Activated CD8-positive, alpha-beta T cell treated with anti-CD3 and anti-CD28 coated beads for 36 hours (primary cell): ENCODE measurements at places on chromosomes 3 and 15. TPM values are rescaled to one million over a fixed set of nuclear protein-coding genes. Genes with fewer than 3 reads are reported as not detected.

DNA sequence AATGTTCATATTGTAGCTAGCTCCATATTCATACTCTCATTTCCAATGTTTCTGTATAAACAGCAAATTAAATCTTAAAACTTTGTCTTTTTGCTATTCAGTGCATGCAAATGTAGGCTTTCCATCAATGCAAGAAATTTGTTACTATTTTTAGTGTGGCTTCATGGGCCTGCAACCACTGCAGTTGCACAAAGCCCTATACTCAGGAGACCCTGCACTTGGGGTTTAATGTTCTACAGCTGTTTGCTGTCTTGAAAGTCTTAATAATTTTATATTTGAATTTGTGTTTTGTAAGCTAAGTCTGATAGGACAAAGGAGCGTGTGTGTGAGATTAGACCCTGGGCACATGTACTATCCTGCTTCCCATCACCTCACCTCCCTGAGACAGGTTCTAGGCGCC lies 9.6 kb downstream of the PYDC2 start:
- no peak for DNase-seq

- DNase-seq: no peak
These were observed 42.2 kb downstream of the SV2B start for GRCh38 chr15:91142106-91142744.

- no peak for DNase-seq
These were observed 26.8 kb upstream of the THBS1 start for GRCh38 chr15:39553947-39554693.

- no peak for DNase-seq
These were observed 32.6 kb upstream of the IREB2 start for GRCh38 chr15:78405336-78405924.

GRCh38 chr3:127206611-127207516 lies 13.9 kb downstream of the PRR23E start:
- no peak for DNase-seq

Gene GOLGA8H
- 0.34 TPM for total RNA-seq

DNA sequence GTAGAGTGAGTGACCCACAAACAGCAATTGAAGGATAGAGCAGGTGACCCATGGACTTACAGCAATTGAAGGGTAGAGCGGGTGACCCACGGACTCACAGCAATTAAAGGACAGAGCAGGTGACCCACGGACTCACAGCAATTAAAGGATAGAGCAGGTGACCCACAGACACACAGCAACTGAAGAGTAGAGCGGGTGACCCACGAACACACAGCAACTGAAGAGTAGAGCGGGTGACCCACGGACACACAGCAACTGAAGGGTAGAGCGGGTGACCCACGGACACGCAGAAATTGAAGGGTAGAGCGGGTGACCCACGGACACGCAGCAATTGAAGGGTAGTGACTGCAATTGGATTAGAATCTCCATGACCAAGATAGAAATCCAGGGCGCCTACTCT lies 9.8 kb upstream of the TNK2 start:
- no peak for DNase-seq

GRCh38 chr3:158830391-158830790 lies 28.5 kb downstream of the MFSD1 start:
- no peak for DNase-seq

- DNase-seq: no peak
These were observed 176.1 kb upstream of the CHL1 start for GRCh38 chr3:20421-20820.

Gene BHLHE40
- 456 TPM for total RNA-seq

DNA sequence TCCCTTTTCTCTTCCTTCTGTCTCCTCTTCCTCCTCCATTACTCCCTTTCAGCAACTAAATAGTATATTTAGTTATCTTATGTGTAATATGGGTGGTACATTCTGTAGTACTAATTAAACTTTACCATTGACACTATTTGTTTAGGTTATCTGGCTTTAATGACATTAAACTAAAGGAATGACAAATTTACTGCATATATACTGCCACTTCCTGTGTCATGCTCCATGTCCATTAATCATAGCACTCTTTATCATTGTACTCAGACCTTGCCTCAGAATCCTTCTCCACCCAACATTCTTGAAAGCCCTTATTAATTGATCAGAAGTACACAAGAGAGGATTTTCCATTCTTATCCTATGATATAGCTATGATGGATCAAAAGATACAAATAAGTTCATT lies 244.2 kb downstream of the NAALADL2 start:
- no peak for DNase-seq
